ENCODE measurements at places on chromosomes 6 and 20. TPM values are rescaled to one million over a fixed set of nuclear protein-coding genes. Genes with fewer than 3 reads are reported as not detected.
A peak's percentile ranks its signal among the peaks of the same experiment; 100 is the strongest.

GRCh38 chr6:26249707-26249956 lies 115.4 kb upstream of the BTN3A2 start:
- H3K4me3 ChIP-seq, result peak overlapping the region; percentile 34
- no peaks in the 10 kb centered on the region for H3K36me3 ChIP-seq
- H3K4me1 ChIP-seq, result no peaks in the 10 kb centered on the region
- H3K27me3 ChIP-seq, result peaks cover 53% of the 10 kb centered on the region

GRCh38 chr6:18359237-18359885 lies 27.8 kb upstream of the RNF144B start:
- no peak overlapping the region for H3K27ac ChIP-seq
- no peaks in the 10 kb centered on the region for H3K36me3 ChIP-seq
- no peak for DNase-seq
- H3K27me3 ChIP-seq, result no peaks in the 10 kb centered on the region

DNA sequence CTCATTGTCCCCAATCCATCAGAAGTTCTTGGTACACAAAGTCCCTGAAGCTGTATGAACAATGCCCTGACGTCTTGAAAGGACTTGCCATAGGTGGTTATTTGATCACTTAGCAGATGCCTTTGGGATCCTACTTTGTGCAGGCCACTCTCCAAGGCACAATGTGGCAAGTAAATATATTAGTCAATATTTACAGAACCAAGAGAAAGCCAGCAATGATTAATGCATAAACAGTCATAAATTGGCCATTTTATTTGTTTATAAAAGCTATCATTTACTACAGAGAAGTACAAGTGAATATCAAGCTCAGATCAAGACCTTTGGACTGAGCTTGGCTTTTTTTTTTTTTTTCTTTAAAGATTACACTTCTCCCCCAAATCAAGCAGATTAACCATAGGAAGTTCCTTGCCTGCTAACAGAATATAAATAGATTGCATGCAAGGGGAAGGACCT lies 161.8 kb downstream of the MTHFD1L start:
- H3K27me3 ChIP-seq, result no peaks in the 10 kb centered on the region
- peak overlapping the region; percentile 67 for H3K27ac ChIP-seq
- peaks cover 23% of the 10 kb centered on the region for H3K4me1 ChIP-seq
- no peaks in the 10 kb centered on the region for H3K36me3 ChIP-seq

DNA sequence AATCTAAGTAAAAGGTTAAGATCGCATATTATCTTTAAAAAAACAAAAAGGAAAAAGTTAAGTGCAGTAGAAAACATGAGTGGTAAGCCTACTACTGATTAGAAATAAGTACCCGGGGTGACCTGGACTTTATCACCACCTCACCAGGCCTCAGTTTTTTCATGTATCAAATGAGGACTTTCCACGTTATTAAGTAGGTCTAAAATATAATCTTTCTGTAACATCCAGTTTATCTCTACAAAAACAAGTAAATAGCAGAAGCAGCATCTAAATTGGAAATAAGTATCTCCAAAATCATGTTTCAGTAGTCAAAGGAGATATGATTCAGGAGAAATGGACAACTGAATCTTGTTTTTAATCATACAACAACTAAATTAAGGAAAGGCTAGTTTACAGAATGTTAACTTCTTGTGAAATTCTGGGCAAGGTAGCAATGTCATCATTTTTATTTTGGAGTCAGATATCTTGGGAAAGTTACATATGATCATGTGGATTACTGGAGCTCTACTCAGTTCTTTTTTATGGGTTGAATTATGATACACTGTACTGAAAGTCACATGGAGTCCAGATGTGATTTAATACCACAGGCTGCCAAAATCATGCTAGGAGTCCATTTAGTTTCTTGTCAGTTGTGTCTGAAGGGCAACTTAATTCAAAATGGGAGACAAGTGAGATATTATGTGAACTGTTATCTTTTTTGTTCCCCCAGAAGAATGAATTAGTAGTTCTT lies 114.7 kb upstream of the PRL start:
- no peaks in the 10 kb centered on the region for H3K36me3 ChIP-seq
- H3K4me1 ChIP-seq, result no peaks in the 10 kb centered on the region
- H3K4me3 ChIP-seq, result no peak overlapping the region
- DNase-seq, result no peak

GRCh38 chr6:110814102-110815014 lies 911 bp downstream of the CDK19 start:
- H3K4me1 ChIP-seq, result peaks cover 5% of the 10 kb centered on the region
- peak overlapping the region; percentile 95 for H3K4me3 ChIP-seq
- peak; percentile 36 for DNase-seq
- no peaks in the 10 kb centered on the region for H3K36me3 ChIP-seq
- peak overlapping the region; percentile 90 for H3K27ac ChIP-seq
- no peaks in the 10 kb centered on the region for H3K27me3 ChIP-seq

- no peak overlapping the region for H3K4me3 ChIP-seq
- DNase-seq, result no peak
- no peak overlapping the region for H3K27ac ChIP-seq
- no peaks in the 10 kb centered on the region for H3K4me1 ChIP-seq
- no peaks in the 10 kb centered on the region for H3K36me3 ChIP-seq
Observed at GRCh38 chr6:39003492-39003891, 45.1 kb upstream of the GLP1R start.

DNA sequence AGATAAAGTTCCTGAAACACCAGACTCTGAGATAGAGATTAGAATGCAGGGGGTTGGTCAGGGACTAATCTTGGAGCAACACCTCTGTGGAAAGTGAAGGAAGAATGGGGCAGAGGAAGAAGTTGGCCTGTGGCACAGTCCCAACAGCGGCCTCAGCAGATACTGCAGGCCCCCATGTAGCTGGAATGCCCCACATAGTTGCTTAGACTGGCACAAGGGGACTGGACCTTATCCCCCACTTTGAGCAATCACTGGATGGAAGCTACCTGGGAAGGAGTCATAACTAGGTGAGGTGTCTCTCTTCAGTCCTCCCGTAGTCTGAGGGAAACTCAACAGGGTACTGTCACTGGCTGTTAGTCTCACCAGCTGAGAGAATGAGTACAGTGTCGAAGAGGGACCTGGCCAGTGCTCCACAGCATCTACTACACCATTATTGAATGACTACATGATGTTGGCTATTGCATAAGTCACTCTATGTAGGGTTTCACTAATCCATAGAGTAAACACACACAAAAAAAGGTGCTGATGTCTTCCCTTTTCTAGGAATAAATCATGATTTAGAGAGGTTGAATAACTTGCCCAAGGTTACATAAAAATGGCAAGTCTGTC lies 47.5 kb downstream of the ADGRG6 start:
- no peak overlapping the region for H3K27ac ChIP-seq
- no peaks in the 10 kb centered on the region for H3K27me3 ChIP-seq
- H3K4me1 ChIP-seq, result no peaks in the 10 kb centered on the region
- DNase-seq, result no peak
- no peak overlapping the region for H3K4me3 ChIP-seq
- H3K36me3 ChIP-seq, result no peaks in the 10 kb centered on the region

DNA sequence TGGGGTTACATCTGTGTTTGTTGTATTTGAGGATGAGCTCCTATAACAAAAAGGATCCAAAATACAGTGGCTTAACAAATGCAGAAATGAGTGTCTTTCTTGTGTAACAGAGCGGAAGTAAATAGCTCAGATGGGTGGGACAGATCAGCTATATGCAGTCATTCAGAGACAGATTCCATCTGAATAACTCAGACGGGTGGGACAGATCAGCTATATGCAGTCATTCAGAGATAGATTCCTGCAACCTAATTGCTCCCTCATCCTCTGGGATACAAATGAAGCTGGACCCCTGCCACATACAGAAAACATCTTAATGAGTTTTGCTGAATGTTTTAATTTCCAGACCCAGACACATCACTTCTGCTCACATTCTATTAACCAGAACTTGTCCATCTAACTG lies 332.3 kb downstream of the BCKDHB start:
- H3K36me3 ChIP-seq, result no peaks in the 10 kb centered on the region
- H3K4me3 ChIP-seq, result no peak overlapping the region
- H3K4me1 ChIP-seq, result no peaks in the 10 kb centered on the region
- H3K27ac ChIP-seq, result no peak overlapping the region
- no peak for DNase-seq

- no peak overlapping the region for H3K27ac ChIP-seq
- H3K36me3 ChIP-seq, result no peaks in the 10 kb centered on the region
- H3K27me3 ChIP-seq, result no peaks in the 10 kb centered on the region
- no peaks in the 10 kb centered on the region for H3K4me1 ChIP-seq
Observed at GRCh38 chr20:39398656-39399055, 436.5 kb downstream of the DHX35 start.

GRCh38 chr6:42450477-42451332 lies 1.0 kb downstream of the TRERF1 start:
- H3K4me3 ChIP-seq, result peak overlapping the region; percentile 53
- H3K27me3 ChIP-seq, result no peaks in the 10 kb centered on the region
- H3K36me3 ChIP-seq, result no peaks in the 10 kb centered on the region
- peak overlapping the region; percentile 19 for H3K27ac ChIP-seq

- H3K36me3 ChIP-seq, result no peaks in the 10 kb centered on the region
- H3K4me1 ChIP-seq, result no peaks in the 10 kb centered on the region
- no peak overlapping the region for H3K4me3 ChIP-seq
Observed at GRCh38 chr6:351867-352289, 39.7 kb upstream of the IRF4 start.

DNA sequence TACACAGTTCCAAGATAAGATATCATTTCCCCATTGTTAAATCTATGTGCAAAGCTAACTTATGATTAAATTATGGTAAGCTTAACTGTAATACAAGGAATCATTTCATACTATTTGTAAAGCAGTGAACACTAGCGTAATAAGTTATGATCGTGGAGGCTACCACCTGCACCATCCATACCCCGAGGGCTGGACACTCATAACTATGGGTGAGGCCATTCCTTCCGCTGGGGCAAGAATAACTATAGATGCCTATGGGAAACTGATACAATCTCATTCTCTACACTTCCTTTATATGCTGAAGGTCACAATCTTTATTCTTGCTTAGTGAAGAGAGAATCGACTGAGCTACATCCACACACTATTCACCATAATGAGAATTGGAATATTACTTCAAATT lies 916.0 kb upstream of the FLRT3 start:
- no peak overlapping the region for H3K4me3 ChIP-seq
- no peaks in the 10 kb centered on the region for H3K27me3 ChIP-seq
- no peak overlapping the region for H3K27ac ChIP-seq
- DNase-seq, result no peak
- no peaks in the 10 kb centered on the region for H3K4me1 ChIP-seq

DNA sequence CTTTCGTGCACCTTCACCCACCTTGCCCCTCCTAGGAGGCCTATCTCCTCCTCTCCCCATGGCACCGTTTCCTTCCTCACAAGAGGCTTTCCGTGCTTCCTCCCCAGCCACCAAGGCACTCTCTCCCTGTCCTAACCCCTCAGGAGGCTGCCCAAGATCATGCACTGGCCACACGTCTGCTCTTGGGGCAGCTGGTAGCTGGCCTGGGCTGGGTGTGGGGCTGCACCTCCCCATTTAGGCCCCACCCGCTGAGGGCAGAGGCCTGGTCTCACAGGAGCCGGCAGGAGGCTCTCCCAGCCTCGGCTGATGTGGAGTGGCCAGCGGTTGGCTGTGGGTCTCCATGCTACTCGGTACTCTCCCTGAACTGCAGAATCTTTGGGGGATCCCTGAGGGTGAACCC lies 13.6 kb downstream of the NOL4L start:
- peak; percentile 41 for DNase-seq
- no peaks in the 10 kb centered on the region for H3K4me1 ChIP-seq
- H3K4me3 ChIP-seq, result no peak overlapping the region

GRCh38 chr6:166646716-166647115 lies 19.7 kb upstream of the RPS6KA2 start:
- H3K36me3 ChIP-seq, result no peaks in the 10 kb centered on the region
- H3K27me3 ChIP-seq, result no peaks in the 10 kb centered on the region
- H3K4me1 ChIP-seq, result no peaks in the 10 kb centered on the region
- DNase-seq, result no peak
- no peak overlapping the region for H3K4me3 ChIP-seq

GRCh38 chr6:159902620-159903019 lies 11.8 kb downstream of the MAS1 start:
- H3K27ac ChIP-seq, result no peak overlapping the region
- no peaks in the 10 kb centered on the region for H3K4me1 ChIP-seq
- no peak for DNase-seq

GRCh38 chr6:134223796-134224420 lies 94.0 kb downstream of the SGK1 start:
- H3K4me1 ChIP-seq, result peaks cover 17% of the 10 kb centered on the region
- H3K4me3 ChIP-seq, result no peak overlapping the region
- peak overlapping the region; percentile 28 for H3K27ac ChIP-seq
- no peaks in the 10 kb centered on the region for H3K27me3 ChIP-seq

DNA sequence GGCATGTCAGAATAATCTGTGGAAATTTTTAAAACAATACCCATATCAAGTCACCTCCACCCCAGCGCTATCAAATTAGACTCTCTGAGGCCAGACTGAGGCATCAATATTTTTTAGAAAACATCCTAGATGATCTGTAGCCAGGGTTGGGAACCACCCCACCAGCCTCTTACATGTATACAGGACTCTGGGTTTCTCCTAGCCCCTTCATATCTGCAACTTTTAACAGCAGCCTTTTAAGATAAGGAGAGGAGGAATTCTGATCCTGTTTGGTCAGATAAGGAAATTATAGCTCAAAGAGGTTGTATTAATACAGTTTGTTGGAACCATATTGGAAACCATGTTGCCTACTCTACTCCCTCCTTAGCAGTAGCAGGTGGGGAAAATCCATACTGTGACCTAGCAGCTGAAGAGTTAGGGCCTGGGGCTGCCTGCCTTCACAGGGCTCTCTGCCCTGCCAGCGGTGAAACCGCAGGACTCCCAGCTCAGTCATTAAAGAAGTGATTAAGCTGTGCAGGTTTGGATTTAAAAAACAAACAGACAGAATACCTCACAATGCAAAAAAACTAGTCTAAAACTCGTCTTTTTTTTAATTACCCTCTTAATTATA lies 30.0 kb downstream of the BRPF3 start:
- peaks cover 4% of the 10 kb centered on the region for H3K36me3 ChIP-seq
- H3K4me3 ChIP-seq, result no peak overlapping the region
- no peak for DNase-seq
- no peaks in the 10 kb centered on the region for H3K4me1 ChIP-seq
- H3K27me3 ChIP-seq, result no peaks in the 10 kb centered on the region
- H3K27ac ChIP-seq, result no peak overlapping the region

- H3K4me1 ChIP-seq, result peaks cover 33% of the 10 kb centered on the region
- peaks cover 17% of the 10 kb centered on the region for H3K36me3 ChIP-seq
Observed at GRCh38 chr6:31734821-31735406, 1.4 kb downstream of the CLIC1 start.

DNA sequence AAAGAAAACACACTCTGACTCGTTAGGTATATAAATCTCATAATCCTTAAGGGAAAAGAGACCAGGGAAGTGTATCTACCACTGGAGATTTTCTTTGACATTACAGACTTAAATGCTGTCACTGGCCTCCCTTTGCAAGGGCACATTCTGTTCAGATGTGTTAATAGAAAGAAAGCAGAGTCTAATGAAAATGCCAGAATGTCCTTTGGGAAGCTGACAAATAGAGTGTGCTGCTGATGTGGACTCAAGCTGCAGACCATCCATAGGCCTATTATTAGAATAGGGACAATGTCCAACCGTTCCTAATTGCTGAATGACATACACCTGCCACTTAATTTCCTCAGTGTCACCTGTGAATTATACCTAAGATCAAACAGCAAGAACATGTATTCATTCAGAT lies 41.2 kb downstream of the SLC35D3 start:
- no peaks in the 10 kb centered on the region for H3K27me3 ChIP-seq
- no peak for DNase-seq
- no peak overlapping the region for H3K4me3 ChIP-seq
- no peaks in the 10 kb centered on the region for H3K4me1 ChIP-seq

The SYNJ2 gene
- 7.9 TPM for polyA plus RNA-seq

The DACT2 gene
- polyA plus RNA-seq, result 3.6 TPM

The THBD gene
- polyA plus RNA-seq, result 3.8 TPM

The ADGRF4 gene
- polyA plus RNA-seq, result 0.02 TPM

The GHRH gene
- polyA plus RNA-seq, result not detected

The MSH5 gene
- polyA plus RNA-seq, result 11.3 TPM

The MEP1A gene
- 0.02 TPM for polyA plus RNA-seq

The NCOA7 gene
- 10.4 TPM for polyA plus RNA-seq

The PHACTR1 gene
- 4.9 TPM for polyA plus RNA-seq

The TMEM242 gene
- 5.4 TPM for polyA plus RNA-seq

The NXT1 gene
- 7.8 TPM for polyA plus RNA-seq

The PBOV1 gene
- not detected for polyA plus RNA-seq

The ECI2 gene
- polyA plus RNA-seq, result 26.8 TPM
